HL-60 (cell line): ENCODE measurements at places on chromosomes 7 and 10.

GRCh38 chr7:132436121-132436520 is 140.1 kb downstream of the PLXNA4 start:
- no peak for DNase-seq

- no peak for DNase-seq
Measured at GRCh38 chr10:121539786-121540185, 58.5 kb downstream of the FGFR2 start.

DNA sequence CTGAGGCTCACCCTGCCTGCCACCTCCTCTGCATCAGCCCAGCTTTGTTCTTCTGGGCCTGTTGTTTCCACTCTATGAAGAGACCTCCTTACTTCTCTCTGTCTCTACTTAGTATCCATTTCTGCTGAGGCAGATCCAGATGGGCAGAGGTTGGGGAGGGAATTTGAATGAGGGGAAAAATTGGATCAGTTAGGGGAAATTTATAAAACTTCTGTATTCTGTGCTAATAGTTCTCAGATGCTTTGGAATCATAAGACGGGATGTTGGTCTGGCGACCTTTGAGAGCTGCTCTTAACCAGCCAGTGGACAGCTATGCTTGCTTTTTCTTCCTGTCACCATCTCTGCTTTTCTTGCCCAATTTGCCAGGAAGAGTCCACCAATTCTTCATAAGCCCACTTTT is 55.5 kb downstream of the AUTS2 start:
- DNase-seq, result no peak

- no peak for DNase-seq
Measured at GRCh38 chr7:3134745-3135144, 91.1 kb upstream of the CARD11 start.

GRCh38 chr10:86113983-86114382 is 252.6 kb downstream of the GRID1 start:
- DNase-seq, result no peak

GRCh38 chr7:5354460-5355232 is 69.0 kb downstream of the TNRC18 start:
- no peak for DNase-seq

GRCh38 chr7:112449353-112449752 is 907 bp upstream of the IFRD1 start:
- DNase-seq, result no peak

GRCh38 chr10:29618341-29619171 is 16.2 kb downstream of the SVIL start:
- DNase-seq, result no peak

- no peak for DNase-seq
Measured at GRCh38 chr7:141114029-141114664, 40.3 kb downstream of the TMEM178B start.

- DNase-seq, result no peak
Measured at GRCh38 chr7:67724955-67725354, 728.3 kb downstream of the TYW1 start.

DNA sequence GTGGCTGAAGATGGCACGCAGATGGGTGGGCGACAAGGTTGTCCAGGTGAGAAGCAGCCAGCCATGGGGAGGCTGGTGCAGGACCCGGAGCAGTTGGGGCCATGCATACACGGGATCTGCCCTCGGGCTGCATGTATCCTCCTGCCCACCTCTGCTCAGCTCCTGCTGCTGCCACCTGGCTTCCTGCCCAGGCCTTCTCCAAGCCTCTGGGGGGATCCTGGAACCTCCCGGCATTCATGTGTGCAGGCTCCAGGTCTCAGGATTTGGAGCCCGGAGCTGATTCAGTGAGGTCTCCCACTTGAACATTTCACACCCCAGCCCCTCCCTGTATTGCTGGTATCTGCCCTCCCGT is 27.0 kb downstream of the PDGFA start:
- DNase-seq, result no peak

DNA sequence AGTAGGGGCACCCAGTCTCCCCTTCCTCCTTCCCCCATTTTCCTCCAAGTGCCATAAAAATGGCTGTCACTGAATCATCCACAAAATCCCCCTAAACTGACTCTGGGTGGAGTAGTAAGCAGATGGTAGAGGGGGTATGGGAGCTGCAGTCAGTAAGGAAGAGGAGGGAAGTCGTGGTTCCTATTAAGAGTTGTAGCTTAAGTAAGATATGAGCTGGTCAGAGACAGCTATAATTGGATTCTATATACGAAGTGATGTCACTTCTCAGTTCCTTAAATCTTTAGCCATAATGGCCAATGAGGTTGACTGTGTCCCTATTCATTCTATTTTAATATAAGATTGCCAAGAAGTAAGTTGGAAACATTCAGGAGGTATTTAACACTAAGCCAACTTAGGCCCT is 131.7 kb downstream of the SLC16A9 start:
- no peak for DNase-seq

DNA sequence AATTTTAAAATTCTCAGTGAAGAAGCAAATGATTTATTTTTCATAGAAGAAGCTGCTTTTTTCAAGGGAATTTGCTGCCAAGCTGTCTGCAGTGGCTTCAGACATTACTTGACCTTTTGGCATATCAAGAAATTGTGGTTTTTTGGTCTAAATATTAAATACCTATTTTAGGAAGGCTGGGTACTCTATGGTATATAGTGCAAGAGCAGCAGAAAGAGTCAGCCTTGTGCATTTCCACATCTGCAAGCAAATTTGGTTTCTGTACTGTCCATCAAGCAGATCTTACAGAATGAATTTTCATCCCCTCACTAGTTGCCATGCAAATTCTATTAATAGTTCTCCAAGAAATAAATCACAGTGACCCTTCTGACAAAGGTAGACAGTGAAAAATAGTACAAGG is 222.0 kb downstream of the BICC1 start:
- DNase-seq, result no peak

GRCh38 chr7:54788664-54789063 is 29.7 kb upstream of the SEC61G start:
- DNase-seq, result no peak

- no peak for DNase-seq
Measured at GRCh38 chr10:132063432-132063831, 2.3 kb upstream of the JAKMIP3 start.

DNA sequence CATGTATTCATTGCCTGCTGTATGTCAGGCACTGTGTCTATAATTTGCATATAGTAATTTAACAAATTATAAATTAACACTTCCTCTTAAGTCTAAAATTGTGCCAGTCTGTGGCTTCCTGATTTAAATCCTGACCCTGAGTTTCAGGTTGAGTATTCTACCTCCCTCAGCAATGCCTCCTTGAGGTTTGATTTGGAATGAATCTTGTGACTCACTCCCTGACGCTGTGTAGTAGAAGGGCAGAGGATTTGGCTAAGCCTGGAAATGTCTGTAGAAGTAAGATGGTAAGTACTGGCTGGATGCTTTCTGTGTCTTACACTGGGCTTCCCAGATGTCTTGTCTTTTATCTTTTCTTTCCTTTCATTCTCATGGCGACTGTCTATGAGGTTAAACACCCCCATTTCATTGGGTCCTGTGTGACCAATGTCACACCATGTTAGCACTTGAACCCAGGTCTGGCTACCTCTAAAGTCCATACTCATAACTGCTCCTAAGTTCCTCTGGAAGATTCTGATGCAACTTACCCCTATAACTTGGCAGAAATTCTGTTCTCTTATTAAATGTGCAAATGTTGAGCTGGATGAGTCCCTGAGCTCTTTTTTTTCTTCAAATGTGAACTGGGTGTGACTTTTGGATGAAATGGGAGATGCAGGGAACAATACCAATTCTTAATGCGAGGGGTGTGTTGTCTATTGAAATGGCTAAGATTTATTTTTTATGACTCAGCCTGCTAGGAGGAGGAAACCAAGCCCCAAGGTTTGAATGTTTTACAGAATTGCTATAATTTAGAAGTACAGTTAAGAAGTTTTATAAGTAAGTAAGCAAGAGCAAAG is 48.5 kb downstream of the PLCE1 start:
- no peak for DNase-seq

DNA sequence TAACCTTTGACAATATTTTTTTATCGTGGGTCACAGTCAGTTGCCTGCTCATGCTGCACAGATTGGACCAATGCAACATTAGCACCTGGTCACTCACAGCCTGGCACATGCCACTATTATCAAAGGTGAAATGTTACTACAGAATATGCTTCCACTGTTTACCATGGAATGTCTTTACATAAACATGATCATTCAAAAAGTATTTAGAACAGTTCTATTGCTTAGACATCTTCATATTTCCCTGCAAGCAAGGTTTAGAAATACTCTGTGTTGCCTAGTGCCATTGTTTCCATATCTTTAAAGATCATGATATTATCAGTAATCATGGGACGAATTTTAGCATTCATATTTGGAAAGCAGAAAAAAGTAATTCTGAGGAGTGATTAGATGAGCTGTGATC is 179.9 kb upstream of the CHRM2 start:
- DNase-seq, result no peak

GRCh38 chr7:137992550-137993394 is 9.1 kb downstream of the CREB3L2 start:
- peak; percentile 92 for DNase-seq

GRCh38 chr10:133461841-133462240 is 8.1 kb downstream of the SCART1 start:
- no peak for DNase-seq

DNA sequence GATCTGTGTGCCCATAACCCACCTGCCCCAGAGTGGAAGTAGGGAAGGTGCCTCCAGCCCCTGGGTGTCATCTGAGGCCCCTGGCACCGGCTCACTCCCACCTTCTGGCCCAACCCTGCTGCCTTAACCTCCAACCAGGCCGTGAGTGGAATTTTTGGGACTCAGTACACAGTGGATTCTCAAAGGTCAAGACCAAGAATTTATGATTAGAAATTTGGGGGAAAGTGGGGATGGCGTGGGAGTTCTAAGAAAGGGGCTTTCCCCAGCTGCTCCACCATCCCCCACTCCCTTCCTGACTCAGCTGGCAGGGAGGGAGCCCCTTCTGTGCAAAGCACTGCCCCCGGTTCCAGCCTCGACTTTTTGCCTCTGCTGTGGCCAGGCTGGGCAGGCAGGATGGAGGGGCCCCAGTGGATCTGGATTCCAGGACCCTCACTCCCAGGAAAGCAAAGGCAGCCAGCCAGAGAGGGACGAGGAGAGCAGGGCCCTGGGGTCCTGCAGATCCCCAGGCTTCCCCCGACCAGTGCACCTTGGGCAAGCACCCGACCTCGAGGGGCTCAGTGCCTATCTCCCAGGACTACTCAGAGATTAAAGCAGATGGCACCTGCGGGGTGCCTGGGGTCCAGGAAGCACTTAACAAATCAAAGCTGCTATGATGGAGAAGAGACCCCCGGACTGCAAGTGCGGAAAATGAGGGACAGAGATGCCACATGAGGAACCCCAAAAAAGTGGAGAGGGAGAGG is 12.8 kb downstream of the SPOCK2 start:
- no peak for DNase-seq

DNA sequence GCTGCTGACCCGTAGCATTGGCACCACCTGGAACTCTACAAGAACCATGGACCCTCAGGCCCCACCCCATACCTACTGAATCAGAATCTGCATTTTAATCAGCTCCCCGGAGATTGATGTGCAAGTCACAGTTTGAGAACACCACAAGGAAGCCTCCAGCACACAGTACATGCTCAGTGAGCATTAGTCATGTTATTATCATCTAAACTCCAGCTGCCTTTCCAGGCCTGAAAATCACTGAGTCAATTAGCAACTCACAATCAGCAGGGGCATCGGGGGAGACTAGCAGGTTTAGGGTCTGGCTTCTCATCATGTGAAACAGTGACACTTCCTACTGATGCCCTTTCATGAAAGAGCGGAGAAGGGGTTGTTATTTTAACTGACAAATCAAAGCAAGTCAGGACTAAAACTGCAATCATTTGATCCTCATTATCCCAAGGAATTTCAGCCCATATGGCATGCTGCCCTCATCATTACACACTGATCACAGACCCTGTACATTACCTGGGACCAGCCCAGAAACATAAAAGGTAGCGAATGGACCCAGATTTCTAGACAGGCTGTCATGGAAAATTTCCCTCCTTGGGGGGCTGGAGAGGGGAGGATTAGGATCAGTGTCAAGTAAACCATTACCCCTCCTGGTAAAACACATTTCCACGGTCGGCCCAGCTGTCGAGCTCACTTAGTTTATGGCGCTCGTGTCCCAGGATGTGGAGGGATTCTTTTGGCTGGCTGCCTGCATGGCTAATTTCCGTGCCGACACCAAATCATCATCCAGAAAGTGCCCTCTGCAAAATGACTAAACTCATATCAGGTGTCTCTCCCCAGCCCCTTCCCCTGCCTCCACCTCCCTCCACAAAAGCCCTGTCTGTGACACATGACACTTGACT is 122.8 kb downstream of the PRLHR start:
- DNase-seq, result no peak

- no peak for DNase-seq
Measured at GRCh38 chr7:45400680-45401079, 173.5 kb upstream of the ADCY1 start.

DNA sequence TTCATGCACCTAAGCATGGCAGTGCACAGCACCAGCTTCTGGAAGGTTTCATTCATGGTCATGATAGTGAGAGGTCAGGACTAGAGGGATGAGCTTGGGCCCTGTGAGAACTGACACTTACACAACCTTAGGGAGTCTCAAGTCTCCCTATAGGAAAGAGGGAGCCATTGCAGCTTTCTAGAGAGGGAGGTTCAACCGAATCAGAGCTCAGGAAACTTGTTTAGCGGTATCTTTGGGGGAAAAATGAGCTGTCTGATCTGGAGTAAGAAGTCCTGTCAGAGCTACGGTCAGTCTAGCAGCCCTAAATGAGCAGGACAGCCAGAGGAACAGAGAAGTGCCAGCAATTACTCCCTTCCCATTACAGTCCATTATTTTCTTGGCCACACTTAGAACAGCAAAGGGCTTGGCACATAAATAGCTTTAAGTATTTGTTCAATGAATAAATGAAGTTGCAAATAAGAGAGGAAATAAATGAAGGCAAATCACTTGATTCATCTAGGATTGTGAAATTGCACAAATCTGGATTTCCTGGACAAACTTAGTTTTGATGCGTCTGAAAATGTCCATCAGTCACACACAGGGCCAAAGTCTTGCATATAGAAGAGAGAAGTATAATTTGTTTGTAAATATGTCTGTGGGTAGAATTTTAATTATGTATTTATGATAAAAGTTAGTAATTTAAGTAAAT is 262.0 kb downstream of the GLI3 start:
- no peak for DNase-seq

DNA sequence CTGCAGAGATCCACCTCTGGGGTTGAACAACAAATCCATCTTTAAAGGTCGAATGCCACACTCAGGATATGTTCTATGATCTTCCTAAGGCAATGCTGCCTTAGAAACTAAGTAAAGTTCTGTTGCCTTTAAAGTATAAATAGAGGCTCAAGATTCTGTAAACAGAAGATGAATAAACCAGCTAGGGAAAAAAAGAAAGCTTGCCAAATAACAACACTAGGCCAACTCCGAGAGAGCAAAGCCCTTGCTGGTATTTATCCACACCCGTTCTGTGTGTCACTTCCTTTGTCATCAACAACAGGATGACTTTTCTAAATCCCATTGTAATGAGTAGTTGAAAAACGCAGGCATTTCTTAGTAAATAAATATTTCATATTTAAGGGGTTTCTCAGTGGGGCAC is 330.0 kb upstream of the GLI3 start:
- DNase-seq, result no peak

DNA sequence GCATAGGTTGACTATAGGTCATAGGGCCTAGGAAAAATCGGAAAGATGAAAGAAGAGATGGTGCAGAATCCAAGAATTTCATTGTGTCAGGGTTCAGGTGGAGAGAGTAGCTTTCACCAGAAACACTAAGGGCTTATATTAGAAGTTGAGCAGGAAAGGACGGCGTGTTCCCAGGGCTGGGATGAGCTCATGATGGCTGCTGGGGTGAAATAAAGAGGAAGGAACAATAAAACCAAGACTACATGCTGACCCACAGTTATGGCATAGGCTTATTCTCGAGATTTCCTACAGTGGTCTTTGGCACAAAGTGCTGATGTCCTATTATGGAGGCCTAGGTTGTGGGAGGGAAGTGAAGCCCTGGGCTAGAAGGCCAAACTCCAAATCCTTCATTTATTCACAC is 195.8 kb downstream of the PTEN start:
- no peak for DNase-seq
